Left ventricle myocardium inferior (tissue), 1 donor: ENCODE measurements at places on chromosomes 2 and 18. TPM values are rescaled to one million over a fixed set of nuclear protein-coding genes. Genes with fewer than 3 reads are reported as not detected.

CTLA4 gene
- 0.11 TPM for total RNA-seq

GRCh38 chr2:74317701-74318100, 25.5 kb downstream of the SLC4A5 start:
- no peak for DNase-seq

- peak; percentile 36 for DNase-seq
Observed at GRCh38 chr2:181456660-181457120, 496 bp upstream of the ITGA4 start.

- peak; percentile 9 for DNase-seq
Observed at GRCh38 chr2:120884472-120885290, 149.0 kb downstream of the GLI2 start.

GRCh38 chr2:27261926-27262298, 935 bp downstream of the SLC30A3 start:
- no peak for DNase-seq
